Glutamatergic neuron (in vitro differentiated cells): ENCODE measurements at places on chromosomes 12 and 14. TPM values are rescaled to one million over a fixed set of nuclear protein-coding genes. Genes with fewer than 3 reads are reported as not detected.

GRCh38 chr12:122162976-122163375, 11.0 kb downstream of the IL31 start:
- no peak for DNase-seq

The TUBA1C gene
- total RNA-seq, result 66.7 TPM

The AKAP3 gene
- total RNA-seq, result 3.3 TPM

The PYM1 gene
- total RNA-seq, result 55.3 TPM

DNA sequence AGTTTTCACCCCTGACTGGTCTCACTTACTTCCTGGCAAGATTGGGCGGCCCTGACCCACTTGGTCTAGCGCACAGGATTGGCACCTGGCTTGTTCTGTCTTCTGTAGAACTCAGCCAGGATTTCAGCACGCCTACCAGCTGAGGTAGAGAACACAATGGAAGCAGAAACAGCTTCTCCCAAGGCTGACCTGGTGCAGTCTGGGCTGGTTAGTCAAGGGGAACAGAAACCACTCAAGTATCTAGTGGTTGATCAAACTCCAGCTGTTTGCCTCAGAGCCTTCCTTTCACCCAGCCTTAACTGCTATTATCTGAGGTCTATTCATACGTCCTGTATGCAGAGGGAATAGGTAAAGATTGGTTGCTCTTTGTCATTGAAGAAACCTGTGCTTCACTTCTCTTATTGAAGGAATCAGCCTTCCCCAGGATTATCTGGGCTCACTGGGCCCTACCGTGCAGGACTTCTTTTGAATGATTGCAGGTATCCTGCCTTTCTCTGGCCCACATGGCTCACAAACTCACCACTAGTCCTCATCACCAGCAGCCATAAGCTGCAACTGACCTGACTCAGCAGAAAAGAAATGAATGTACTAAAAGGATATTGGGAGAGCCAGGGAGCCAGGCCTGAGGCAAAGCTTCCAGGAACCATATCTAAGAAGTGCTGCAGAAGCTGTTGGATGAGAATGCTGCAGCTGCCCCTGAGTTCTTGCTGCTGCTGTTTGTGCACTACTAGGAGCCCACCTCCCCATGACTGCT, 2.5 kb upstream of the PLEKHD1 start:
- no peak for DNase-seq

The RASSF8 gene
- total RNA-seq, result 41.3 TPM

DNA sequence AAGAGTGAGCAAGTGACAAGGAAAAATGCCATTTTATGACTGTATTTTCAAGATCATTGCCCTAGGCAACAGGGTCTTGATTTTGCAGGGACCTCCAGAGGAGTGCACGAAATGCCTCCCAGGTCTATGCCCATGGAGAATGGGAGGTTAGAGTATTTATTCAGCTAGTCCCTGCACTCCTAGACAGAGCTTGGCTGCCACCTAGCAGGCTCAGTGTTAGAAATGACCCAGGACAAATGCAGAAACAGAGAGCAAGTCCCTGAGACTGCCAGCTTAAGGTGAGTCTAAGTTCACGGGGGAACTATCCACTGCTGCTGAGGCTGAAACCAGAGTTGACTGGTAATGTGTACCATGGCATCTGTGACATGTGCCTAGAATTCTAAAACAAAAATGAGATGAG, 506.4 kb downstream of the MED13L start:
- no peak for DNase-seq

DNA sequence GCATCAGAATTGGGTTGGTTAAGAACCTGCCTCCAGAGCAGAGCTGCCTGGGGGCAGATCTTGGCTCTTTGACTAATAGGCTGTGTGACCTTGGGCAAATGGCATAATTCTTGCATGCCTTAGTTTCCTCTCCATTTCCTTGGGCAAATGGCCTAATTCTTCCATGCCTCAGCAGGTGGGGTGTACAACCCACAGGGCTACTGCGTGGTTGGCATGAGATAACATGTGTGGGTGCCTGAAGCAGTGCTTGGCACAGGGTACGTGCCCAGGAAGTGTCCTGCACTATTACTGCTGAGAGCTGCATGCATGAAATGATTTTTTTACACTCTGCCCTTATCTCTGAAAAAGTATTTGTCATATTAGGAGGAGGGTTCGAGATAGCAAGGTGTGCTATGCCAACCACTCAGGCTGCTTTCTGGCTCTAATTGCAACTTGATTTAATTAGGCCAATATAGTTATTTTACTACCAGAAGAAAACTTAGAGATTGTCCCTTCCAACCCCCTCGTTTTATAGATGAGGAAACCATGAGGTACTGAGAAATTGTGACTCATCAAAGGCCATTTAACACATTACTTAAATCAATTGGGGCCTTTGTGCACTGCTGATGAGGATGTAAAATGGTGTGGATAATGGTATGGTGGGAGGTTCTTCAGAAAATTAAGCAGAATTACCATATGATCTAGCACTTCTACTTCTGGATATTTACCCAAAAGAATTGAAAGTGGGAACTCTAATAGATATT, 161.6 kb upstream of the HIF1A start:
- DNase-seq, result no peak

DNA sequence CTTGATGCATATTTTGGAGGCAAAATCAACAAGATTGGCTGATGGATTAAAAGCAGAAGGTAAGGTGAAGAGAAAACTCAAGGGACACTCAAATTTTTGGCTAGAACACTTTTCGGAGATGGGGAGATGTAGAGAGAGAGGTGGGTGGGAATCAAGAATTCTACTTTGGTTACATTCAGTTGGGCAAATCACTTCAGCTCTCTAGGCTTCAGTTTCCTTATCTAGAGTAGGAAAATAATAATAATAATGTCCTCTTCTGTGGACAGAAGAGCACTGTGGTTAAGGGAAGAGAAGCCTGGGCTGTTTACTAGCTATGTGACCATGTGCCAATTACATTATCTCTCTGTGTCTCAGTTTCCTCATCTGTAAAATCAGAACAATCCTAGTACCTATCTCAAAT, 23.4 kb upstream of the DHRS2 start:
- no peak for DNase-seq

The SERPINA12 gene
- total RNA-seq, result not detected

The USP44 gene
- total RNA-seq, result 2.7 TPM

DNA sequence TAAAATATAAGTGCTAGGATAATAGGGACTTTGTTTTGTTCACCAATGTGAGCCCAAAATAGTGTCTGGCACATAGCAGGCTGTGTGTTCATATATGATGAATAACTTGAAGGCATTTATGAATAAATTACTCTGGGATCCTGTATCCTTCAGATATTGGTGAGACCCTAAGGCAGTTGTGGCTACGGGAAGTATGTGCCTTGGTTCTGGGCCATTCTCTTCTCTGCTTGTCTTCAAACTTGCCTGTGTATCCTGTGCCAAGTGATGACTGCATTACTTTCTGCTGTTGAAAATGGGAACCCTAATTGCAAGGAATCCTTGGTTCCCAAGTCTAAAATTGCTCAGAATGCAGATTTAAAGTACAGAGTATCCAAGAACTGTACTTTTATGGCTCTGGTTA, 67.6 kb upstream of the KTN1 start:
- no peak for DNase-seq

- DNase-seq, result no peak
Measured at GRCh38 chr14:71333705-71334104, 426.4 kb downstream of the PCNX1 start.

The CLEC2A gene
- not detected for total RNA-seq

GRCh38 chr12:45615268-45615667, 114.2 kb upstream of the ARID2 start:
- DNase-seq, result no peak

DNA sequence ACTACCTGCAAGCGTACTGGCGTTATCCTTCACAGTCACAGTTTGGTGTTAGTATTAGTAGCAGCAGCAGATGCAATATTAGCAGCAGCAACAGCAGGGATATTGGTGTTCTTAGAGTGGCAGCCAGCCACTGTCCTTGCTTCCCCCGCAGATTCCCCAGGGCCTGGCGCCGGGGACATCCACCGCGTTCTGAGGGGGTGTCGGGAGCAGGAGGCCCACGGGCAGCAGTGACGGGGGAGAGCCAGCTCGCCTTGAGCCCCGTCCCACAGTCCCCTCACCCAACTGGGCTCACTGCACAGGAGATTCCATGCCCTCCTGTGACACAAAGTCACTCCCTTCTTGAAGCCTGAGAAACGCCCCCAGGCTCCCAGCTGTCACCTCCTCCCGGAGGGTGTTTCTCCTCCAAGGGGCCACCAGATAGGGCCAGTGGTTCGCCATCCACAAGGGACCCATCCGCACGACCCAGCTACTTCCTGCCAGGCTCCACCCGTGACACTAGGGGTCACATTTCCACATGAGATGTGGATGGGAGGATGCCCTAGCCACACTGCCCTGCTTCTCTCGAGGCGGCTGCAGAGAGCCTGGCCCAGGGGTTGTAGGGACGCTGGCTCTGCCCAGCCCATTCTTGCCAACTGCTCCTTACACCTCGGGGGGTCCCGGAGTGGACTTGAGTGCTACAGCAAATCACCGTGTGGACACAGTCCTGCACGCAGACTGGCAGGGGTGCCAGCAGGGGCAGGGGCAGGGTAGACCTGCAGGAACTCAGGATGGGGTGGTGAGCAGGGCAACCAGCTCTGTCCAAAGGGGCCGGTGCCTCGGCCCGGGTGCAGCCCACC, 123.1 kb downstream of the PIWIL1 start:
- DNase-seq, result no peak
